Neural crest cell (in vitro differentiated cells): ENCODE measurements at places on chromosomes 4 and X.

DNA sequence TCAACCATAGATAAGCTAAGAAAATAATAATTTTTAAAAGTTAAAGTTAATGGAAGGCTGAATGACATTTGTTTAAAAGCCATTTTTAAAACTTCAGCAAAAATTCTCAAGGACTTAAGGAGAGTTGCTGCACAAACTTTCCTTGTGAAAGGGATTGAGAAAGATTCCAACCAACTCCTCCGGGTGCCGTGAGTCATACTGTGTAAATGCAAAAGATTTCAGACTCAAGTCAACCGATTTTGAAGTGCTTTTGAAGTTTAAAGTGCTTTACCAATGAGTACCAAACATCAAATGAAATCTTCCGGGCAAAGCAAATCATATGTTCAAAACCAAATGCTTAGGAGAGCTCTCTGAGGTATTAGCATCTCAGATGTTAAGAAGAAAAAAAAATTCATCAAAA is 31.4 kb downstream of the VCX2 start:
- DNase-seq, result no peak

DNA sequence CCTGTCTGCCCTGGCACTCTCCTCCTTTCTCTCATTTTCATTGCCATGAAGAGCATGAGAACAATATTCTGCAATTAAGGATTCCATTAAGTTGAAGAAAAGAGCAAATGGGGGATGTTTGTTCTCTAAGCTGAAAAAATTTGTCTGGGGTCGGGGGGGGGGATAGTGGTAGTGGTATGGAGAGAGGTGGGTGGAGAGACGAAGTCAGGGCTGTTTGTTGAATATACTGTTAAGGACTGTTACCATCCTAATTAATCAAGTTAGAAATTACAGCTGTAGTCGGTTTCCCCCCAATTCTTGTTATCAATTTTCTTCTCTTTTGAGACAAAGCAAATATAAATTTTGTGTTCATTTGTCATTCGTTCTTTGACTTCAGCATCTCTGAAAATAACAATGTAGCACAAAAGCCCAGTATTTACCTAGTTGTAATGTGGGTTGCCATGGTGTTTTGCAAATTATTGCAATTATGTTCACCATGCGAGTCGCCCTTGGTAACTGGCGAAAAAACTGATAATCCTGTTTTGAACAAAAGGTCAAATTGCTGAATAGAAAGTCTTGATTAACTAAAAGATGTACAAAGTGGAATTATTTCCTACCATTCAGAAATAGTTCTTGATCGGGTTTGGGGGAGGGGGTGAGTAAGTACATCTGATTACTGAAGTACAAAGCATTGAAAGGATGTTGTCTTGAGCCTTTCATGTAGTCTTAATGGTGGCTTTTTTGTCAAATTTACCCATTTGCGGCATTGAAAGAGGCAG is 139.1 kb downstream of the ARX start:
- DNase-seq, result no peak

GRCh38 chr4:56817840-56818491 is 3.5 kb downstream of the SPINK2 start:
- no peak for DNase-seq

- DNase-seq, result no peak
These were observed 6.8 kb upstream of the RRAGB start for GRCh38 chrX:55710701-55711100.
